Astrocyte of the hippocampus (primary cell): ENCODE measurements at places on chromosomes 3 and 15.

- DNase-seq: no peak
Observed at GRCh38 chr3:70736009-70736408, 423.6 kb upstream of the MDFIC2 start.

DNA sequence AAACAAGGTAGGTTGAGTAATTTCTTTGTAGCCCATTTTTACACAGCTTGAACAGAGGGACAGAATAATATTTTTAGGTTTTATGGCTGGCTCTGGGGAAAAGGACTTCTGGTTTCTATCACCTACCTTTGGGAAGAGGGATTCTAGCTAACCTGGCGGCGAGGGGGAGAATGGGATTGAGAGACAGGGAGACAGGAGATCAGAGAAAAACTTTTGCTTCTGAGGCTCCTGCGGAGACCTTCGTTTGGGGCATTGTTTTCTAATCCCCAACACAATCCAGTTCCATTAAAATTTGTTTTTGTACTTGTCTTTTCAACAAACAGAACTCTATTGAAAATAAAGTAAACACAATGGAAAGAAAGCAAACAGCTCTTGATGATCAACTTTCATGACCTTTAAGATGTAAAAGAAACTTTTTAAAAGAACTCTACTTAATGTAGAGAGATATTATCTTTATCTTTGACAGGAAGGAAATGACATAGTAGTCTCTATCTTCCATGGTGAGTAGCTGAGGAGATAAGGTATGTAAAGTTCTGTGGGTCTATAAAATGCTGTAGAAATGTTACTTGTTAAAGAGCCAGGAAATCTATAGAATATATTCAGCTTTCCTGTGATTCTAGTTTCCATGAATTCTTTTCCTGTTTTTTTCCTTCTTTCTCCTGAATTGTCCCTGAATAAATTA is 37.0 kb upstream of the P2RY1 start:
- DNase-seq: no peak

- DNase-seq: peak; percentile 39
Observed at GRCh38 chr3:56133423-56133822, 334.8 kb downstream of the ERC2 start.

GRCh38 chr3:113243071-113243470 is 31.7 kb downstream of the BOC start:
- DNase-seq: no peak
